ENCODE measurements at places on chromosomes 12 and 14. TPM values are rescaled to one million over a fixed set of nuclear protein-coding genes. Genes with fewer than 3 reads are reported as not detected.

GRCh38 chr12:124610629-124611558, 43.5 kb upstream of the NCOR2 start:
- H3K27ac ChIP-seq: no peak overlapping the region
- H3K36me3 ChIP-seq: no peaks in the 10 kb centered on the region
- H3K27me3 ChIP-seq: no peaks in the 10 kb centered on the region
- no peak for DNase-seq
- H3K4me1 ChIP-seq: no peaks in the 10 kb centered on the region

- no peak overlapping the region for H3K27ac ChIP-seq
- no peak overlapping the region for H3K4me3 ChIP-seq
- no peak for DNase-seq
- H3K36me3 ChIP-seq: no peaks in the 10 kb centered on the region
Observed at GRCh38 chr12:120102189-120103043, 14.1 kb downstream of the RAB35 start.

- H3K36me3 ChIP-seq: no peaks in the 10 kb centered on the region
- H3K4me1 ChIP-seq: peaks cover 3% of the 10 kb centered on the region
Observed at GRCh38 chr12:71947645-71948105, 9.0 kb downstream of the TPH2 start.

DNA sequence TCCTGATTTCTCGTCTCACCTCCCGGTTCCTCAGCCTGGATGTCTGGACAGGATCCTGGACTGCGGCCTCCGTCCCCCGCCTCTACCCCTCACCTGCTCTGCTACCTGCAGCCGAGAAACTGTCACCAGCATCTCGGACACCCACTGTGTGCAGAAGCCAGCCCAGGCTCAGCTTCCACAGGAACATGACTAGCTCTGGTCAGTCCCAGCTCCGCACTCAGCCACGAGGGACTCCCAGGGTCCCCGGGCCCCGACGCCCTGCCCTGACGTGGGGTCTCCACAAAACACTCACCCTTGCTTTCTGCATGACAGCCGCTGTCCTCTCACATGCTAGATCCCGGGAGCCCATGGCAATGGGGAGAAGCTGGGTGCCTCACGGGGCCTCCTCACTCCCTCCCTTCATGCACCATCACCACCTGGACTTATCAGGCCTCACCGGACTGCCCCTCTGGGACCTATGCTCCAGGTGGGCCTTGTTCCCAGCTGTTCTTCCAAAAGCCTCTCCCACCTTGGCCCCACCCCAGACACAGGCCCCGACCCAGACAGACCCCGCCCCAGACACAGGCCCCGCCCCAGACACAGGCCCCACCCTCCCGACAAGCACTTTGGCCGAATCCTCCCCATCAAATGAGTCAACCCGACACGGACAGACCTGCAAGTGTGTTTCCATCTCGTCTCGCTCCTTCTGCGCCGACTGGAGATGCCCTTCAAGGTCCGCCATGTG, 26.9 kb upstream of the ANKLE2 start:
- no peak for DNase-seq
- H3K27ac ChIP-seq: no peak overlapping the region
- H3K4me1 ChIP-seq: no peaks in the 10 kb centered on the region
- no peak overlapping the region for H3K4me3 ChIP-seq
- H3K27me3 ChIP-seq: no peaks in the 10 kb centered on the region

GRCh38 chr12:106551410-106551809, 31.4 kb upstream of the RFX4 start:
- no peak overlapping the region for H3K4me3 ChIP-seq
- no peaks in the 10 kb centered on the region for H3K27me3 ChIP-seq
- H3K36me3 ChIP-seq: no peaks in the 10 kb centered on the region

SRRM4 gene
- total RNA-seq: 0.88 TPM

GRCh38 chr12:116159593-116160200, 117.8 kb downstream of the MED13L start:
- no peak overlapping the region for H3K27ac ChIP-seq
- no peak overlapping the region for H3K4me3 ChIP-seq
- no peaks in the 10 kb centered on the region for H3K27me3 ChIP-seq
- H3K4me1 ChIP-seq: peaks cover 7% of the 10 kb centered on the region
- H3K36me3 ChIP-seq: no peaks in the 10 kb centered on the region

DNA sequence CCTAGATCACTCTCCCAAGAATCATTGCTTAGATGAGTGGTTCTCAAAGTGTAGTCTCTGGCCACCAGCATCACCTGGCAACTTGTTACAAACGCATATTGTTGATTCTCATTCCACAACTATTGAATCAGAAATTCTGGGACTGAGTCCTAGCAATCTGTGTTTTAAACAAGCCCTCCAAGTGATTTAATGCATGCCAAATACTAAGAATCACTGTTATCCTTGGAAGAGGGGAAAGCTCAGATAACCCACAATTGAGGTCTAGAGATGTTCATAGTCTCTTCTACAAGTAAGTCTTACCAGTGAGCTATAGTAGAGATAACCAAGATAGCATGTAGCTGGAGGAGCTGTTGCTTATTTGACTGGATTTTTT, 666.6 kb downstream of the DIO2 start:
- H3K27me3 ChIP-seq: no peaks in the 10 kb centered on the region
- H3K27ac ChIP-seq: peak overlapping the region; percentile 67
- no peak overlapping the region for H3K4me3 ChIP-seq
- no peak for DNase-seq
- H3K36me3 ChIP-seq: no peaks in the 10 kb centered on the region
- H3K4me1 ChIP-seq: peaks cover 12% of the 10 kb centered on the region

- DNase-seq: no peak
- no peak overlapping the region for H3K27ac ChIP-seq
- H3K36me3 ChIP-seq: peaks cover 3% of the 10 kb centered on the region
- no peak overlapping the region for H3K4me3 ChIP-seq
Observed at GRCh38 chr14:31078766-31079165, 52.6 kb upstream of the STRN3 start.

DNA sequence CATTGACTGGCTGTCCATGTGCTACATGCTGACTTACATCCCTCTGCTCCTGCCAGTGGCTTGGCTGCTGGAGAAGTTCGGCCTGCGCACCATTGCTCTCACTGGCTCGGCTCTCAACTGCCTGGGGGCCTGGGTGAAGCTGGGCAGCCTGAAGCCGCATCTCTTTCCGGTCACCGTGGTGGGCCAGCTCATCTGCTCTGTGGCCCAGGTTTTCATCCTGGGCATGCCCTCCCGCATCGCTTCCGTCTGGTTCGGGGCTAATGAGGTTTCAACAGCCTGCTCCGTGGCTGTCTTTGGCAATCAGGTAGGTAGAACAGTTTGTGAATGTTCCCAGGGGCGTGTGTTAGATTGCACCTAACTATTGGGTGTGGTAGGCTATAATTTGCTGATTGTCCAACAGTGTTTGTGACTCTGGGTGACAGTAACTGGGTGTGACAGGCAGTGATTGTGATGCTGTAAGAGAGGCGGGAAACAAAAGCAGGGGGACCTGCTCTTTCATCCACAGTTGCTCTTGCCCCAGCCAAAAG, 981 bp downstream of the FLVCR2 start:
- no peak overlapping the region for H3K27ac ChIP-seq
- no peaks in the 10 kb centered on the region for H3K27me3 ChIP-seq
- no peak overlapping the region for H3K4me3 ChIP-seq
- no peak for DNase-seq
- no peaks in the 10 kb centered on the region for H3K36me3 ChIP-seq

ARMH4 gene
- total RNA-seq: 8.4 TPM

DNA sequence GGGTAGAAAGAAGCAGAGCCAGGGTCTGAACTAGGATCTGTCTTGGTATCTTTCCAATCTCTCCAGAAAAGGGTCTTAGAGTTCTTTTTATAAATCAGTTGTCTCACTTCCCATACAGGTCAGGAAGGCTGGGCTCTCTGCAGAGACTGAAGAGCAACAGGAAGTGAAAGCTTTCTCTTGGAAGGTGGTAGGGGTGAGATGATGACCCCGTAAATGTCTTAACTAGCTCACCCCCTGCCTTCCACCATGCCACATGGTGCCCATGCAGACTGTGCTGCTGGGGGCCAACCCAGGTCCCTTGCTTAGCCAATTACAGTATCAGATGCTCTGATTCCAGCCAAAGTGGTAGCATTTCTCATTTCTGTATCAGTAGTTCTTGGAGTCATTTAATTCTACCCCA, 17.6 kb upstream of the RASSF8 start:
- no peak overlapping the region for H3K27ac ChIP-seq
- H3K4me1 ChIP-seq: no peaks in the 10 kb centered on the region
- H3K27me3 ChIP-seq: no peaks in the 10 kb centered on the region
- no peak for DNase-seq

TMEM30B gene
- total RNA-seq: 81.7 TPM

LRRC10 gene
- total RNA-seq: not detected

GRCh38 chr14:31080056-31080455, 53.9 kb upstream of the STRN3 start:
- H3K4me1 ChIP-seq: peaks cover 5% of the 10 kb centered on the region
- DNase-seq: no peak
- H3K4me3 ChIP-seq: no peak overlapping the region
- H3K36me3 ChIP-seq: no peaks in the 10 kb centered on the region

RFX4 gene
- total RNA-seq: not detected

KRT83 gene
- not detected for total RNA-seq

CCNB1IP1 gene
- total RNA-seq: 50.9 TPM

- no peak overlapping the region for H3K4me3 ChIP-seq
- no peaks in the 10 kb centered on the region for H3K27me3 ChIP-seq
- H3K27ac ChIP-seq: no peak overlapping the region
- peaks cover 18% of the 10 kb centered on the region for H3K36me3 ChIP-seq
- H3K4me1 ChIP-seq: no peaks in the 10 kb centered on the region
Observed at GRCh38 chr14:88605594-88605993, 42.8 kb downstream of the ZC3H14 start.

NRDE2 gene
- 20.4 TPM for total RNA-seq

DNA sequence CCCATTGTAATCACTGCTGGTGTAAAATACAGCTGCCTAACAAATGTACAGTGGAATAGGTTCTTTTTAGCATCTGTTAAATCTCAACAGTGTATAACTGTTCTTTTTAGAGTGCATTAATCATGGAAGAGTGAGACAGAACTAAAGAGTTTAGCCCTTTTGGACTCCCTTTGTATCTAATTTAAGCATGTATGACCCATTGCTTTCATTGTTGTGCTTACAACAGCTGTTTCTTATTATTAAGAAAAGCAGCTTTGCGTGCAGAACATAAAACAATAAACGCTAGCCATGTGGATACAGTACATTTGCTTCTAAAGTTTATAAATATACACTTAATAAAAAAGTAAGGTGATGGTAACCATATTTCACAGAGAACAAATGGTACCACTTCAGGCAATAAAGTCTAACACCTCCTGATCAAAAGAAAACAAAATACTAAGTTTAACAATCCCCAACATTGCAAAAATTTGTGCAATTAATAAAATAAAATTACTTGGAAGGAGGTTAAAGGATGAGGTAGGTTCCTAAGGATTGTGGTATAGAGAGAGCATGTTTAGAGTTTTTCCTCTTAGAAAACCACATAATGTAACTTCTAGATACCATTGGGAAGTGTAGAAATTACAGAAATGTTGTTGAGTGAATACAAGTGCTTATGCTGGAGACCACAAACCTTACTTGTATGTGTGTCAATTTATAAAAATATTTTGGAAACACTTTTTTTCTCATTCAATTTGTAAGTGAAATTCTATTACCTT, 448.7 kb downstream of the SLC6A15 start:
- H3K4me1 ChIP-seq: no peaks in the 10 kb centered on the region
- no peak overlapping the region for H3K4me3 ChIP-seq
- no peaks in the 10 kb centered on the region for H3K27me3 ChIP-seq
- H3K27ac ChIP-seq: no peak overlapping the region

- H3K27ac ChIP-seq: no peak overlapping the region
- no peaks in the 10 kb centered on the region for H3K36me3 ChIP-seq
- H3K27me3 ChIP-seq: no peaks in the 10 kb centered on the region
- no peak overlapping the region for H3K4me3 ChIP-seq
Observed at GRCh38 chr14:22375321-22375930, 213.6 kb downstream of the DAD1 start.

STAB2 gene
- total RNA-seq: 0.45 TPM

DNA sequence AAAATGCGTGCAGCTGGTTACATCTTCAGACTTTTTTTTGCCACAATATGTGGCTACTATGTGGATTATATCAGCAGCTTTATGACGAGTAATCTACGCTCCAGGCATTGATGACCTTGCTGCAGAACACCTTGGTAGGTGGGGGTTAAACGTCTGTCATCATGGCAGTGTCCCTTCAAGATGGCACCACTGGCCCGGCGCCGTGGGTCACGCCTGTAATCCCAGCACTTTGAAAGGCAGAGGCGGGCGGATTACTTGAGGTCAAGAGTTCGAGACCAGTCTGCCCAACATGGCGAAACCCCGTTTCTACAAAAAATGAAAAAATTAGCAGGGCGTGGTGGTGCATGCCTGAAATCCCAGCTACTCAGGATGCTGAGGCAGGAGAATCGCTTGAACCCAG, 177.5 kb downstream of the AEBP2 start:
- H3K4me3 ChIP-seq: no peak overlapping the region
- H3K27me3 ChIP-seq: no peaks in the 10 kb centered on the region
- H3K27ac ChIP-seq: no peak overlapping the region
- no peak for DNase-seq
- H3K36me3 ChIP-seq: no peaks in the 10 kb centered on the region

DNA sequence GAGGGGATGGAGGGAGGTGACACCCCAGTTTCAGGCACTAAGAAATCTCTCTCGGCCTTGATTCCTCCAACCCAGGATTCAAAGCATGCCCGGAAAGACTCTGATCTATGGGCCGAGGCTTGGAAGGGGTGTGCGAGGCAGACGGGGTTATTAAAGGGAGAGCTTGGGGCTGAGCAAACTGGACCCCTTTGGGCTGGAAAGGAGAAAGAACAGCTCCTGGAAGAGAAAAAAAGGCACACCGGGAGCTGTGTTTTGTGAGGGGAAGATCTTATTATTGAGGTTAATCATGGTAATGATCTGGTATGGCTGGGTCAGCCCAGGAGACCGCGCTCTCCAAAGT, 5.7 kb upstream of the HOXC4 start:
- no peak overlapping the region for H3K27ac ChIP-seq
- H3K36me3 ChIP-seq: no peaks in the 10 kb centered on the region
- no peaks in the 10 kb centered on the region for H3K4me1 ChIP-seq
- DNase-seq: no peak

GRCh38 chr12:21906919-21907493, 34.2 kb downstream of the ABCC9 start:
- no peaks in the 10 kb centered on the region for H3K4me1 ChIP-seq
- H3K4me3 ChIP-seq: no peak overlapping the region
- DNase-seq: no peak
- no peaks in the 10 kb centered on the region for H3K36me3 ChIP-seq
- H3K27ac ChIP-seq: no peak overlapping the region
- H3K27me3 ChIP-seq: peaks cover 1% of the 10 kb centered on the region

- DNase-seq: no peak
- H3K36me3 ChIP-seq: no peaks in the 10 kb centered on the region
- H3K4me1 ChIP-seq: no peaks in the 10 kb centered on the region
- no peak overlapping the region for H3K27ac ChIP-seq
- no peaks in the 10 kb centered on the region for H3K27me3 ChIP-seq
Observed at GRCh38 chr14:35133542-35134328, 11.4 kb downstream of the PRORP start.

SLC39A5 gene
- total RNA-seq: not detected

DNA sequence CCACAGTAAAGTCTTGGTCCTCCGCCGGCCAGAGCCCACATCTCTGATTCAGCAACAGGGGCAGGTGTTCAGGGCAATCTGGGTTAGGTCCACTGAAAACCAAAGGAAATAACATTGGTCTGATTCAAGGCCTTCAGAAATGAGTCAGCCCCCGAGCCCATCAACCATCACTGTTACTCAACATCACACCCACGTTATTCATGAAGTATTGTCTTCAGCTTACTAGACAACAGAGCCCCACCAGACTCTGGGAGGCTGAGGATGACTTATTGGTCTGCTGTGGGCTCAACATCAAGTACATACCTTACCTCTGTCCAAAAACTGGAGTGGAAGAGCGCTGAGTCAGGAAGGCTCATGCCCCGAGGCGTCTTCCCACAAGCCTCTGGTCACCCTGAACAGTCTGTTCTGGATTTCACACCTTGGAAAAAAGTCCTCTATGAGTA, 97.5 kb downstream of the ZFP36L1 start:
- no peak for DNase-seq
- H3K27ac ChIP-seq: no peak overlapping the region
- H3K27me3 ChIP-seq: no peaks in the 10 kb centered on the region
- no peaks in the 10 kb centered on the region for H3K4me1 ChIP-seq
- no peak overlapping the region for H3K4me3 ChIP-seq
